Activated T-cell treated with anti-CD3 and anti-CD28 coated beads, Interleukin-2, amount 50 U/mL, for 1 hour (primary cell): ENCODE measurements at places on chromosomes 7 and 10.

DNA sequence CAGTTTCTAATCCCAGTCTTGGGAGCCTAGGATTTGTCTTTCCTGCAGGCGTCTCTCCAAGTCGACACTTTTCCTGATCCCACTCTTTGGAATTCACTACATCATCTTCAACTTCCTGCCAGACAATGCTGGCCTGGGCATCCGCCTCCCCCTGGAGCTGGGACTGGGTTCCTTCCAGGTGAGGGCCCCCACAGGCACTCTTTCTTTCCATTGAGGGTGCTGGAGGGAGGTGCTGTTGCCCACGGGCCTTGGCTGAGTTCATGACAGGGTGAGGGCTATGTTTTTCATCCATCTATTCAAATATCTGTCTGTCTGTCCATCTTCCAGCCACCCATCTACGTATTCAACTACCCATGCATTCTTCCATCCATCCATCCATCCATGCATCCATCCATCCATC, 12.6 kb downstream of the GHRHR start:
- no peak for DNase-seq

DNA sequence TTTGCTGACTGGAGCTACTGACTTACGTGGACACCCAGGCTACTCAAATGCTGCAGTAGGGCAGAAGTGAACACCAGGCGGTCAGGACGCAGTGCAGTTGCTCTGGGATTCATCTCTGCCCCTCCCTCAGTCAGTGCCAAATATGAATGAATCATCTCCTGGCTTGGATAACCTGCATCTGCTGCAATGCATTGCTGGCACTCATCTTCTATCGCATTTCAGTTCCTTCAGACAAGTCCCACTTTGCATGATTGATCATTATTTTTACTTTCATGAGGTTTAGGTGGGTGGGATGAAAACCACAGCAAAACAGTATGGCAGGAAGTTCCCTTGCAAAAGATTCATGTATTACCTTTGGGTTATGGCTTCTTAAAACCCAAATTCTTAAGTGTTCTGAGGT, 224.6 kb upstream of the NRP1 start:
- no peak for DNase-seq

DNA sequence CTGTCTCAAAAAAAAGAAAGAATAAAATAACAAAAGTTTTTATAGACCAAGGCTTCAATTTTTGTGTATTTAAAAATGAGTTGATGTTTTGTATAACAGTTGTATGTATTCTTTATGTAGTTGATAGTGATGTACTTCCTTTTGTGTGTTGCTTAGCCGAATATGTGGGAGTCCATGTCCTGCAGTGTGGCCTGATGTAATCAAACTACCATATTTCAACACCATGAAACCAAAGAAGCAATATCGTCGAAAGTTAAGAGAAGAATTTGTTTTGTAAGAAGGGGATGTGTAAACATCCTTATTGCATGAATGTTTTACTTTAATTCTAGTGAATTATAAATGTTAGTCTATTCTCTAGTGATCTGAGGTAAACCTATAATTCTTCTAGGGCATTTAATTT, 56.6 kb downstream of the MPLKIP start:
- DNase-seq = no peak

DNA sequence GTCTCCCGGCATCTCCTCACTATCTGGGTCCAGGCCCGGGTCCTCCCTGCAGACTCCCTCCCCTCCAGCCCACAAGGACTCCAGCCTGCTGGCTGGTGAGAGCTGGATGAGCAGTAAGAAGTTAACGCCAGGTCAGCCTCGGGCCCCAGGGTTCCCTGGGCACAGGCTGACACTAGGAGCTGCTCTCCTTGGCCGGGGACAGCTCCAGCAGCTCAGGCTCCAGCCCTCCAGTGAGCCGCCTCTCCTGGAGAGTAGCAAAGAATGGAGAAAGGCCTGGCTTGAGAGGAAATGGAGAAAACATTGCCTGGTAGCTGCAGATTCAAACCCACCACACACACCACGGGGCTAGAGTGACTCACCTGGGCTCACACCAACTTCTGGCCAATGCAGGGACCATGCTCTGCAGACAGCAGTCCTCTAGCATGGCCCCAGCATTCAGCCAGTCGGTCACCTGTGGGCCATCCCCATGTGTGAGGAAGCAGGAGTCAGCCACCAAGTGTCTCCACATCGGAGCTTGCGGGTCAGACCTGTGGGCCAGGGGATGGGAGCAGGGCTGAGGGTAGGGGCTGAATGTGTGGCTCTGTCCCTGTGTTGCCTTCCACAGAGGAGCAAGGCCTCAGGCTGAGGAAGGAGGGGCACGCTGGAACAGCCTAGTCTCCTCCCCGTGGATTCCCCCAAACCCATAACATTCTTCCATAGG, 6.5 kb downstream of the SAP25 start:
- no peak for DNase-seq

- DNase-seq = no peak
Measured at GRCh38 chr10:34613491-34613890, 201.6 kb downstream of the PARD3 start.

DNA sequence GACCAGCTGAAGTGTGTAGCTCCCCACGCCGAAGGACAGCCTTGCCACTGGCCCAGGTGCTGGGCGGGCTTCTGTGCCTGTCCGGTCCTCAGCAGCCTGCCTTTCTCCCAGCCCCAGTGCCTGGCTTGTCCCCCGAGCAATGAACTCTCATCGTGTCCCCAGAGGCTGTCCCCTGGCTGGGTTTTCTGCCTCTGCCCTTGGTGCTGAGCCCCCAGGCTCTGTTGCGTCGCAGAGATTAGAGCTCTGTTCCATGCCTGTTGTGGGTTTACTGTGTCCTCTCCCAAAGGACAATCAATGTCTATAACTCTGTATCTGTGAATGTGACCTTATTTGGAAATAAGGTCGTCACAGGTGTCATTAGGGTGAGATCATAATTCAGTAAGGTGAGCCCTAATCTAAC, 226.1 kb upstream of the SHH start:
- DNase-seq = no peak

DNA sequence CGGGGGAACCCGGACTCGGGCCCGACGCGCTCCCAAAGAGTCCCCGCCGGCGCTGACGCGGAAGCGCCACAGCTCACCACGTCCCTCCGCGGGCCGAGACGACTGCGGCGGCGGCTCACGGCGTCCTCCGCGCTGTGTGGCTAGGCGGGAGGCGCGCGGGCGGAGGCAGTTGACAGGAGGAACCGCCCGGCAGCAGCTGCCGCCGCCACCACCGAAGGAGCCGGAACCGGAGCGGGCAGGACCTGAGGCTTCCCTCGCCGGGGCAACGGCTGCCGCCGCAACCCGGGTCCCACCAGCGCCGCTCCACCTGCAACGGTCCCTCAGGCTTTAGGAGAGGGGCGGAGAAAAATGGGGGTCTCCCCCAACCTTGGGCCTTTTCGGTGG, 334 bp downstream of the ZNF800 start:
- DNase-seq = peak; percentile 76

DNA sequence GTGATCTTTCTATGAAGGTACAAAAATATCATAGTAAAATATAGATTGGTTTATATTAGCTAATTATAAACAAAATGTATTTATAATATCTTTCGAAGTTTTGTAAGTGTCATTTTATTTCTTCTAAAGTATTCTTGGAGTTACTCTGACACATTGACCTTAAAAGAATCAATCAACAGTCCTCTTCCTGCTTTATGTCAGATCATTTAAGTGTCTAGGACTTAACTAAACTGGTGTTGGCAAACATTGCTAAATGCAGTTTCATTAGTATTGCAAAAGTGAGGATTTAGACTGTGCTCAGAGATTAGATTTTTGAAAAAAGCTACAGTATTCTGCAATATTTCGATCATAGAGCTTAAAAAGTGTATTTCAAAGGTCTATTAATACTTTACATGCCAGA, 10.3 kb downstream of the GLCCI1 start:
- no peak for DNase-seq

- no peak for DNase-seq
Measured at GRCh38 chr7:123798532-123799188, 46.3 kb upstream of the HYAL4 start.

- no peak for DNase-seq
Measured at GRCh38 chr10:19968745-19969144, 152.5 kb downstream of the PLXDC2 start.

- no peak for DNase-seq
Measured at GRCh38 chr10:2214805-2215204, 477.5 kb upstream of the ADARB2 start.

DNA sequence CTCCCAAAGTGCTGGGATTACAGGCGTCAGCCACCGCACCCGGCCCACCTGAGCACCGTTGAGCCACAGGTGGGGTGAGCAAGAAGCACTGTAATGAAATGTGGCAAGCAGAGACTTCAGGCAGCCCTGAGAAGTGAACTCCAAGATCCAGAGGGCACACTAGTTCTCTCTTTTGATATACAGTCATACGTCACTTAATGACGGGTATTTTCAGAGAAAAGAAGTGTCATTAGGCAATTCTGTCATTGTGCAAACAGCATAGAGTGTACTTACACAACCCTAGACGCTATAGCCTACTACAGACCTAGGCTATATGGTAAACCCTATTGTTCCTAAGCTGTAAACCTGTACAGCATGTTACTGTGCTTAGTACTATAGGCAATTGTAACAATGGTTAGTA, 7.9 kb downstream of the PANK1 start:
- no peak for DNase-seq

- DNase-seq = no peak
Measured at GRCh38 chr7:55069271-55069792, 50.5 kb downstream of the EGFR start.

- no peak for DNase-seq
Measured at GRCh38 chr10:110456046-110456445, 41.7 kb upstream of the DUSP5 start.

- DNase-seq = no peak
Measured at GRCh38 chr7:151428378-151429236, 11.3 kb downstream of the CRYGN start.

DNA sequence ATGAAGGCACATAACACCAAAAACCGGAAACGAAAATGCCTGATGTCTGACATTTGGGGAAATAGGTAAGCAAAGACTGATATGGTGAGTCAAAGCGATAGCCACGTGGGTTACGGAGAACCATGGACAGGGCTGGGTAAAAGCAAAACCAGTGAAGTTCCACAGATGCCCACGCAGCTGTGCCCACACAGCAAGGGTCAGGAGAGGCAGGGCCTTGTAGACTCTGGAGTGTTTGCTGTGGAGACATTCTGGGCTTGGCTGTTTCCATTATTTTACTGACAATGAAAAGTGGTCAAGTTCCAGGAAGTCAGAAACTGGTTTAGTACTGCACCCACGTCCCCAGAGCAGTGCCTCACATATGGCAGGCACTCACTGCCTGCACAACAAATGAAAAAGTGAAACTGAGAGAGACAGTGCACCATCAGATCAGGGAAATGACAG, 148.7 kb downstream of the ZMYND11 start:
- no peak for DNase-seq

- DNase-seq = peak; percentile 26
Measured at GRCh38 chr10:112952282-112953173, 2.5 kb downstream of the TCF7L2 start.

GRCh38 chr7:4067476-4067760, 614.7 kb upstream of the FOXK1 start:
- DNase-seq = no peak

DNA sequence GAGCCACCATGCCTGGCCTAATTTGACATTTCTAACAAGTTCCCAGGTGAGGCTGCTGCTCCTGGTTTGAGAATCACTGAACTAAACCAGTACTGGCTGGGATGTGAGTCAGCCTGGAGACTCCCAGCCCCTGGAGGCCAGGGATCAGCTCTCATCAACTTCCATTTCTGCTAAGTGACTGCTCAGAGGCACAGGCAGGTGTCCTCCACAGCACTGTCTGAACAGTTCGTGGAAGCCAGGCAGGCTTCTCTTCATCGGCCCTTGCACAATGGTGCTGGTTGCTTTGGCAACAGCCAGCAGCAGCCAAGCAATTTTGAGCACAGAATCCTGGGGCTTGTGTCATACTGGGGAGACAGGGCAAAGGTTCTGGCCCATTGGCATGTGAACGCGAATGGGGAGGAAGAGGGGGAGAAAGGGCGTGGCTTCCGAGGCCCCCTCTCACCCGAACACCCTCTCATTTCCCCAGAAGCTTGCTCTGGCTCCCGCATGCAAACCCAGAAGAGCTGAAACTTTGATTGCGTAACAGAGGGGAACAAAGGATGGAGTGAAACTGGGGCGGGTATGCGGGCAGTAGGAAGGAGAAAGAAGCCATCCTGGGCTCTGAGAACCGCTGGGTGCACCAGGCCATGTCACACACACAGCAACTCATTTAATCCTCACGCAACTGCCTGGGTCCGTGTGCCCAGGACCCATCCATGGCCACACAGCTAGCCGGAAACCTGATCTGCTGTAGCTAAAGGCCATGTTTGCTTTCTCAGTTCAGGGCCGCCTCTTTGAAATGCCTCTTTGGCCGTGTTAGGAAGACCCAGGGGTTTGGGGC, 9.0 kb upstream of the POR start:
- no peak for DNase-seq

DNA sequence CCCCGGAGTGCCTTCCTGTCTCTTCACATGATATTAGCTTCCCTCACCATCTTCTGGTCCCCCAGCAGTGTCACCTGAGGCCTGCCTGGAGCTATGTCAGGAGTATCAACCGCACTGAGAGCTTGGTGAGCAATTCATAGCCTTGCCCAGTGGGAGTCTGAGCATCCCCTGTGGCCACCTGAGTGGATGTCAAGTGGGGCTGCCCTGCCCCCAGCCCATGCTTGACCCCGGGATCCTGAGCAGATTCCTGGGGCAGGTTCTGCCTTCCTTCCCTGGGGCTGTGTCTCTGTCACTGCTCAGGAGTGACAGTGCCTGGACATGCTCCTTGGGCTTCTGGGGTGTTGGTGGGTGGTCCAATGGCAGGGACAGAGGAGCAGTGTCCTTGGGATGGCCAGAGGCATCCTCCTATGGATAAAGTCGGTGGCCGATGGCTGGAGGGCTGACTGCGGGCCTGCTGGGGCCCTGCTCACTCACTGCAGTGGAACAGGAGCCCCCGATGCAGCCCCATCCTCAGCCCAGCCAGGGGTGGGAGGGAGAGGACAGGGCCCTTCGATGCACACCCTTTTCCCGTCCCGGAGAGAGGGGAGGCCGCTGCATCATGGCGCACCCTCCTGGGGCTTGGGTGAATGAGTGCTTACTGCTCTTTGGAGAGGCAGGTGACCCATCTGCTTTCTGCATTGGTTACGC, 95.7 kb downstream of the BMS1 start:
- no peak for DNase-seq

DNA sequence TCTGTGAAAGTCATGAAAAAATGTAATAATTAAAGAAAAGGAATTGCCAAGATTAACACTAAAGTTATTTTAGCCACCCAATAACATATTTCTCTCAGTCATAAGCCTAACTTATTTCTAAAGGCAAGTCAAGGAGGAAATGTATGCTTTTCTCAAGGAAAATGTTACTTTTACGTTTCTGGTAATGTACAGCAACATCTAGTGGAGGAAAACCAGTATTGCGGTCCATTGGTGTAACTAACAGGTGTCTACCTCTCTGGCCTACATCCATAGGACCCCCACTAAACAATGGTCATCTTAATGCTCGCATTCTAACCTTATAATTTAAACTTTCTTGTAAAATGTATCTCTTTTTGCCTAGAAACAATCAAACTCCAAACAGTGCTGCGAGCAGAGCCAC, 437.5 kb downstream of the KIF20B start:
- no peak for DNase-seq

GRCh38 chr7:105672801-105673200, 91.5 kb upstream of the EFCAB10 start:
- DNase-seq = no peak

GRCh38 chr7:137970253-137970975, 31.5 kb downstream of the CREB3L2 start:
- no peak for DNase-seq

GRCh38 chr10:74575191-74575720, 251.1 kb upstream of the KAT6B start:
- DNase-seq = no peak
